ENCODE measurements at places on chromosomes 1 and 21.

DNA sequence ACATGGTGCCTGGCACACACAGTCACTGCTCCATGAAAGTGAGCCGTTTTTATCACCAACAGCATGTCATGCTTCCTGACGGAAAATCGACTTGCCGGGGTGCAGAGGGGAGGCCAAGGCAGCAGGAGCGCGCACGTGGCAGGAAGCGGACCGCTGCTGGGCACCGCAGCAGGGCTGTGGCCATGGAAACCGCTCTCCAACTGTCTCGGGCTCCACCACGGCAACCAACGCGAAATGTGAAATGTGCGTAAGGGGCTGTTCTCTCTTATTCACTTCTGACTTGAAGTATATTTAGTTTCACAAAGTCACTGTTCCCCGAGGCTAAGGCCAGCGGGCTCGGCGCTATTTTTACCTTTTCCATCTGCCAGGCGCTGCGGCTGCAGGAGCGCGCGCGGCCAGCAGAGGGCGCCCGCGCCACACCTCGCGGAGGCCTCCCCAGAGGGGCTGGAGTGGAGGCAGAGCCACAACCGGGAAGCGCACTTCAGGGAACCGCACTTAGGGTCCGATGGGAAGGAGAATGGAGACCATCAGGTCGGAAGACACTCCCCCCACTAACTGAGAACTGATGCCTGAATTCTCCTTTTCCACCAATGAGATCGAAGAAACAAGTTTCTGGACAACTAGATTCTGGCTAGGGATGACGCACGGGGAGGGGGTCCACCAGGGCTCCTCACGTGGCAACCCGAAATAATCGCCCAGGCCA is 19.7 kb downstream of the RCC2 start:
- peak; percentile 58 for DNase-seq

DNA sequence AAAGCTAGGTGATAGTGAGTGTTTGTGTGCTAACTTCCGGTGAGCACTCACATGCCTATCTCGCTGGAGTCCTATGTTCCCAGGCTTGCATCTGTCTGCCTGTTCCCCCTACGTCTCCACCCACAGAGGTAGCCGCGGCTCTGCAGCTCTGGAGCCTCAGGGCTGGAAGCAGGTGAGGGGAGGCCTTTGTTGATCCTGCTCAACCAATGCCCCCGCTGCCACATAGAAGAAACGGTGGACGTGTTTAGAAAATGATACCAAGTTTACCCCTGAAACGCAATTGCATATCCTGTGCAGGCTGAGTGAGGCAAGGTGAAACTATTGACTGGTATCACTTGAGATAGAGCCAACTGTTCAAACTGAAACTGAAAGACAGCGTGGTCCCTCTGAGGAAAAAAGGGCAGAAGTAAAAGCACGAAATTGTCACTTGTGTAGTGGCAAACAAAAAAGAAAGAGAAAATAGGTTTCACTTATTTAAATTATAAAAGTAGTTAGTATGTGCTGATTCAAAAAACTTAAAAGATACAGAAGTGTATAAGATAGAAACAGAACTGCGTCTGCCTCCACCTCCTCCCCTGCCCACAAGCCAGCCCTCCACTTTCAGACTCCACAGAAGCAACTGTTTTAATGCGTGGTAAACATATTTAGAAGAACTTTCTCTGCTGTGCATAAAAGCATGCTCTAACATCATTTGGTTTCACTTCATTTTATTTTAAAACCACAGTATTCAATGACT is 38.6 kb upstream of the ETS2 start:
- DNase-seq: no peak

GRCh38 chr1:162217706-162218105 is 148.2 kb downstream of the NOS1AP start:
- DNase-seq: no peak

GRCh38 chr21:41247561-41248545 is 68.7 kb upstream of the FAM3B start:
- DNase-seq: no peak

DNA sequence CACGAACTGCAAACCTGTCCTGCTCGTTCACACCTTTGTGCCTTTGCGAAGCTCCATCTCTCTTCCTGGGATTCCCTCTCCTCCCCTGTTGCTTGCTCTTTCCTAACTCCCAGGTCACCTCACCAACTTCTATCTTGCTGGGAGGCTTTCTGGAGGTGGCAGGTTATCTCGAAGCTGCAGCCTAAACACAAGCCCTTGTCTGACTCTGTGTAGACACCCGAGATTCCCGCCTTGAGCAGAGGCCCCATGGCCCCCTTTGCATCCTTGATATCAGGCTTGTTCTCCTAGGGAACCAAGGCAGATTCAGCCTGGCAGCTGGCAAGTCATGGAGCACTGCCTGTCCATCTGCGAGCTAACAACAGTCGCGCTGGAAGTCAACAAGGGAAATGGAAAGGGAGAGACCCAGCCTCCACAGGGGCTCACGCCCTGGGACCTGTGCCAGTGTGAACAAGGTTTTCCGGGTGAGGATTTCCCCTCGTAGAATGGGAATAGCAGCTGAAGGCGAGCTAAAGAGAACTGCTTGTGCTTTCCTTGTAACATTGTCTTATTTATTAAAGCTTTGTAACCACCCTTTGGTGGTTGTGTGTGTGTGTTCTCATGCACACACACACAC is 109.5 kb upstream of the JUN start:
- DNase-seq: no peak

GRCh38 chr1:39490596-39491145 is 765 bp upstream of the BMP8A start:
- no peak for DNase-seq

GRCh38 chr1:222095606-222096475 is 354.0 kb upstream of the DUSP10 start:
- peak; percentile 48 for DNase-seq

GRCh38 chr1:6178751-6179563 is 1.2 kb downstream of the CHD5 start:
- DNase-seq: no peak
